ENCODE measurements at places on chromosomes 2 and 18.

DNA sequence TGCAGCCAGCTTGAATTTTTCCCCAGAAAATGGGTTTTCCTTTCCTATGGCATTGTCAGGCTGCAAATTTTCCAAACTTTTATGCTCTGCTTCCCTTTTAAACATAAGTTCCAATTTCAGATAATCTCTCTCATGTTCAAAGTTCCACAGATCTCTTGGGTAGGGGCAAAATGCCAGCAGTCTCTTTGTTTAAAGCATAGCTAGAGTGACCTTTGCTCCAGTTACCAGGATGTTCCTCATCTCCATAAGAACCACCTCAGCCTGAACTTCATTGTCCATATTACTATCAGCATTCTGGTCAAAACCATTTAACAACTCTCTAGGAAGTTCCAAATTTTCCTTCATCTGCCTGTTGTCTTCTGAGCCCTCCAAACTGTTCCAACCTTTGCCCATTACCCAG, 68.3 kb downstream of the SGPP2 start:
- no peak for DNase-seq

- DNase-seq = no peak
These were observed 349.2 kb downstream of the INSIG2 start for GRCh38 chr2:118437501-118437900.

DNA sequence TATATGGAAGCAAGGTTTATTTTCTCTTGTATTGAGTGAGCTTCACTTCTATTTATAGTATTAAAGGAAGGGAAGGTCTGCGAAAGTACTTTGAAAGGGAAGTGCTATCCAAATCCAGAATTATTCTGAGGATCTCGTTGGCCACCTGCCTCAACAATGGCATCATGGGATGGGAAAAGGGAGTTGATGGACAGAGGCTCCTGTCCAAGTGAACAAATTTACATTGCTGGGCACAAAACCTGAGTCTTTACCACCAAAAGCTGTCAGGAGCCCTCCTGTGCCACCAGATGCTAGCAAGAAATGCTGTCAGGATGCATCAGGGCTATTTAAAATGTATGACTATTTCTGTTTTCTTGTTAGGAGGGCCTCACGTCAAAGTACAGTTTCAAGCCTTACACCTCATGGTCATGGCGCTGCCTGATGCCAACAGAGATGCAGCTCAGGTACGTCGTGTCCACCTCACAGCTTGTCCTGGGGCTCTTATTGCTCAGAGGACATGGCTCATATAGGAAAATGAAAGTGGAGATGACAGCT, 157.3 kb downstream of the ARHGAP28 start:
- no peak for DNase-seq

DNA sequence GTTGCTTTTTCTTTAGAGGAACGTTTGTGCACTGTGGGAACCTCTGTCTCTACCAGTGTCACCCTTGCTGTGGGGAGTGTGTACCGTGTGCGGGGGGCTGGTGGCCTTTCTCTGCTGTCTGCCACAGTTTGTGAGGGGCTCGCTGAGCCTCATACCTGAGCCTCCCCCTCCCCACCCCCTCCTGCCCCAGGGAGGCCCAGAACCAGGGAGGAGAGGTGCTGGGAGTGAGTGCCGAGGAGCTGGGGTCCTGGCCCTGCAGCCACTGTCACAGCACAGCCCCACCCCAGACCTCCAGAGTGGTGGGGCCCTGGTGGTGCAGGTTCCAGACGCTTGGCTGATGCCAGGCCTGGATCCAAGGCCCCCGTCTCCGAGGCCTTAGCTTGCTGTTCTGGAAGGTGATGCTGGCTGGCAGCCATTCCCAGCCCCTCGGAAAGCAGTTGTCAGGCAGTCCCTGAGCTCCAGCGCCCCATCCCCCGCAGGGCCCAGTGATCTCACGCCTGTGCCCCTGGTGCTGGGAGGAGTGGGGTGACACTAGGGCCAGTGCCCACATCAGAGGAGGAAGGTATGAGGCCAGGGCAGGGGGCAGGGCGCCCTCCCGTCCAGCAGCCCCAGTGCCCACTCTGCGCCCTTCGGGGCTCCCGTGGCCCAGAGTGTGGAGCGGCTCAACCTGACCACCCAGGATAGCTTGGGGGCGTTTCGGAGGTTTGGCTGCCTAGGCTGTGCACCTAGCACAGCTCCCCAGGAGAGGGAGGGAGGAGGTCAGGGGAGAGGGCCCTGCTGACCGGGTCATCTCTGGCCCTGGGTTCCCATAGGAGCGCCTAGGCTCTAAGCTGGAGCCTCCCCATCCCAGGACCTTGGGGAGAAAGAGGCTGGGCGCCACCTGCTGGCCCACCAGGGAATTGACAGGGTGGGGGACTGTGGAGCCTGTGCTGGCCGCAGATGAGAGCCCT, 53.0 kb upstream of the ALPP start:
- no peak for DNase-seq

DNA sequence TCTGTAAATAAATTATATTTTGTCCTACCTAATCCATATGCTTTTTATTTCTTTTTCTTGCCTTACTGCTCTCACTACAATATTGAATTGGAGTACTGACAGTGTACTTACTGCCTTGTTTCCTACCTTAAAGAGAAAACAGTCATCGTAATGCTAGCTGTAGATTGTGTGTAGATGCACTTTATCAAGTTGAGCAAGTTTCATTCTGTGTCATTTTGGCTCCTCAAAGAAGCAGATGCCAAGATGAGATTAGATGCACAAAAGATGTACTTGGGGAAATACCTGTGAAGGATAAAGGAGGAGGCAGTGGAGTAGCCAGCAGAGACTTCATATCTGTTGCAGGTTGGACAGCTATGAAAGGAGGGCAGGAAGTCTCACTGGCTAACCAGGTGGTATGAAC, 145.5 kb downstream of the FTCDNL1 start:
- no peak for DNase-seq

GRCh38 chr2:65320946-65321345, 93.3 kb downstream of the ACTR2 start:
- DNase-seq = no peak

Measured in RWPE1 (cell line).